ENCODE measurements at places on chromosomes 2 and 18.

DNA sequence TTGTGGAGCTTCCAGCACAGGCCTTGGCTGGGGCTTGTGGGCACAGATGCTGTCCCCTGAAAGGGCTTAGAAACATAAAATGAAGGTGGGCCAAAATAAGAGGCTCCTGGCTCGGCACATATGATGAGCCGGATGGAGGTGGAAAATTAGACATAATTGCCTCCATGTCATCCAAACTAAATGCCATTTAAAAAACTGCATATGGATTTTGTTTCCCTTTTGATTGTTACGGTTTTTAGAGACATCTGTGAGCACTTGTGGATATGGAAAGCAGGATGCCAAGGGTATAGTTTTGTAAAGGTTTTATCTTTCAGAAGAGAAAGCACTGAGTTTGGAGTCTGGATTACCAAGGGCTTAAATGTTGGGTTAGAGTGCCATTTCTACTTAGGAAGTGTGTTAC is 498.3 kb downstream of the RIT2 start:
- no peak for DNase-seq

GRCh38 chr2:118527571-118527970 is 319.9 kb downstream of the EN1 start:
- DNase-seq = peak; percentile 4

- peak; percentile 67 for DNase-seq
Observed at GRCh38 chr2:113324684-113325160, 46.0 kb upstream of the PAX8 start.

- DNase-seq = no peak
Observed at GRCh38 chr2:180394305-180394704, 387.2 kb upstream of the CWC22 start.

DNA sequence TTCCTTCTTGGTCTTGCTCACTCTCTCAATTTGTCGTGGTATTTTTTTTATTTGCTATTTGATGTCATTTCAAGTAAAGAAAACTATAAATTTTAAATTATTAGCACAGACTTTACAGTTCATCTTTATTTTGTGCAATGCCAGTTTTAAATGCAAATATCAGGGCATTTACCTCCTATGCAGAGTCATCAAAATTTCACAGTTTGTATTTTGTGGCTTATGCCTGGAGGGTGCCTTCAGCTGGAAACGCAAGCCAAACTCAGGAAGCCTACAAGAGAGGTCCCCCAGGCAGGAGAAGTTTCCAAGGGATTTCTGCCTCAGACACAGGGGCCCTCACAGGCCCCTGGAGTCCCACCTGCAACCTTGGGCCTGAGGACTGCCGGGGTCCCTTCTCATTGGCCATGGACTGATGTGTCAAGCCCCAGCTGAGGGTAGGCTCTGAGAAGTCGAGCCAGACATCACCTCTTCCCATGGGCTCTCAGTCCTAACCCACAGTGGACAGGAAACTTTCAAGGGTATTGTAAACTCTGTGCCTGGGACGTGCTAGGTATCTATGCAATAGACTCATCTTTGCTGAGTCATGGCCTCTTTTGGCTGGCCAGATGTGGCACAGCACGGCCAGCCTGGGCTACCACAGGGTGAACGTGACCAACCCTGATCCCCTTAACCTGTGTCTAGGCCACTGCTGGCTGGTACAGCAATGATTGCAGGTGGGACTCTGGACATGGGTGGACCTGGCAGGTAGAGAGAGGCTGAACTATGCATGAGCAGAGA is 236.5 kb downstream of the CELF4 start:
- DNase-seq = peak; percentile 6

Data from NB4 (cell line).